ENCODE measurements at places on chromosomes 2 and 18.

- DNase-seq = no peak
These were observed 5.8 kb downstream of the DOCK10 start for GRCh38 chr2:225036431-225036830.

GRCh38 chr2:220887271-220887870 lies 684.7 kb downstream of the EPHA4 start:
- DNase-seq = no peak

DNA sequence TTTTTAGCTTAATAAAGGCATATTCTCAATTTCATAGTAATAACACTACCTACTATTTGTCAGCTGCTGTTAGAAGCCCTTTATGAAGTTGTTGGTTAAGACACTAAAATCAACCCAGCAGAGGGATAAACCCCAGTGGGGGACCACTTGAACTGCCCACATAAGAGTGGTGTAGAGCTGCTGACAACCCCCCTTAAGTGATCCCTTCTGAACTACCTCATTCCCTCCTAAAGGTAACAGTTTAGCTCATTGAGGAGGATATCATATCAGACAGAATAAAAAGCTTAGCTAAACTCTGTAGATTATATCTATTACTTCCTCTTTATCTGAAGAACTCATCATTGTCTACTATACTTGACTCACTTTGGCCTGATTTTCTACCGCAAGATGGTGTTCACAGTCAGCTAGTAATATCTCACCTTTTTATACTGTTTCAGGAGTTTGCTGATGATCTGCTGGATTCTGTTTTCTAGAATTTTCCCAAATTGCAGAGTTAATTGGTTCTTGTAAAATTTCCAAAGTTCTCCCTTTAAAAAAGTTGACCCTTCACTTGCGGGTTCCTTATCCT lies 16.2 kb downstream of the GALM start:
- no peak for DNase-seq

- no peak for DNase-seq
These were observed 65.1 kb downstream of the LIPG start for GRCh38 chr18:49626842-49627467.

DNA sequence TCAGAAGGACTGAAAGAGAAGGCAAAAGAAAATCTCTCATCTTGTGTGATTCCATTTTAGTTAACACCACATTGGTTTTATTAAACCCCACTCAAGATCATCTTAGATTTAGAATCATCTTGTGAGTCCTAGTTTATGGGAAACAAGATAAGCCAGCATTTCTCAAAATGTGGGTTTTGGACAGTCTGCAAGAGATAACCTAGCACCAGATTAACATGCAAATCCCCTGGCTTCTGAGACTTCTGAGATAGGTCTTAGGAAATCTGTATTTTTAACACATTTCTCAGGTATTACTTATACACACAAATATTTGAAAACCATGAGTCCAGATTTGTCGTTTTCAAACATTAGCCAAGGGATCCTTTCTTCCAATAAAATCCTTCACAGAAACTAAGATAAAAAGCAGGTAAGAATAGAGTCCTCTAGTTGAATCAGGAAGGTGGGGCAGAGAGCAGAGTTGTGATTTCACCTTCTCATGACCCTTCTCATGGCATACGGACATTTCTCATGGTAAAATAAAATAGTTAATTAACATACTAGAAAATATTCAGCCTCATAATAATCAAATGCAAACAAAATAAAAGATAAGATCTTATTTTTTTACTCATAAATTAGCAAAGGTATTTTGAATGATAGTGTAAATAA lies 287.2 kb upstream of the FN1 start:
- DNase-seq = no peak

DNA sequence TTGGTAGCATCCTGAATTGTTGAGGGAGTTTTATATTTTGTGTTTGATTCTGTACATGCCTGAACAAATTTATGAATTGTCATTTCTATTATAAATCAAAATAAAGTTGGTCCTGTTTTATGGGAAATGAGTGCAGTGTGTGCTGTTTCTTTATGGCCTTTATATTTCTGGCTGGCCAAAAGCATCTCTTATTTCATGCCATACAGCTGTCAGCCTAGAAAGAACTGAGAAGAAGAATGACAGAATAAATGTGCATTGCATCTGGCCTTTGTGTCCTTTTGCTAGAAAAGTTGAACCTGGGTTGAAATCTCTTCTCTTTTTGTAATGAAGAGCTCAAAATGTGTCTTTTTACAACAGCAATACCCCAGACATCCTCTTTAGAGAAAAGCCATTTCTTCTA lies 474.7 kb upstream of the LRATD1 start:
- no peak for DNase-seq

GRCh38 chr2:181380581-181380980 lies 76.6 kb upstream of the ITGA4 start:
- no peak for DNase-seq

- no peak for DNase-seq
These were observed 59.7 kb downstream of the XDH start for GRCh38 chr2:31354837-31355236.

All from stimulated activated CD8-positive, alpha-beta memory T cell treated with anti-CD3 and anti-CD28 coated beads, Interleukin-4, amount 100 ng/mL, for 1 hour (primary cell).